Progenitor cell of endocrine pancreas (in vitro differentiated cells): ENCODE measurements at places on chromosomes 1 and 21.

DNA sequence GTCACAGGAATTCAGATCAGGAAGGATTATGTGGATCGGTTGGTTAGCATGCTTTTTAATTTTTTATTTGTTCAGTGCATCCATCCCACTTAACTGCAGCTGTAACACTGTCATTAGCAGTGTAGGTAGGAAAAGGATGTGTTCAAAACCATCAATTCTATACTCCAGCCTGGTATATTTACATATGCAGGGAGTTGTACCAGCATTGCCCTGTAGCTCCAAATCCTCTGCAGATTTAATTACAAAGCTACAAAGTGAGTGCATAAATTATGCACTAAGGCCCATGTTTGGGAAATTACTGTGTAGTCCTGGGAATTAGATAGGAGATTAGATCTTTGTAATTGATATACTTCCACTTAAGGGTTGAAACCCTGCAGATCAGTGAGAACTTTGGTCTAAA, 15.9 kb upstream of the OSBPL9 start:
- DNase-seq: no peak

DNA sequence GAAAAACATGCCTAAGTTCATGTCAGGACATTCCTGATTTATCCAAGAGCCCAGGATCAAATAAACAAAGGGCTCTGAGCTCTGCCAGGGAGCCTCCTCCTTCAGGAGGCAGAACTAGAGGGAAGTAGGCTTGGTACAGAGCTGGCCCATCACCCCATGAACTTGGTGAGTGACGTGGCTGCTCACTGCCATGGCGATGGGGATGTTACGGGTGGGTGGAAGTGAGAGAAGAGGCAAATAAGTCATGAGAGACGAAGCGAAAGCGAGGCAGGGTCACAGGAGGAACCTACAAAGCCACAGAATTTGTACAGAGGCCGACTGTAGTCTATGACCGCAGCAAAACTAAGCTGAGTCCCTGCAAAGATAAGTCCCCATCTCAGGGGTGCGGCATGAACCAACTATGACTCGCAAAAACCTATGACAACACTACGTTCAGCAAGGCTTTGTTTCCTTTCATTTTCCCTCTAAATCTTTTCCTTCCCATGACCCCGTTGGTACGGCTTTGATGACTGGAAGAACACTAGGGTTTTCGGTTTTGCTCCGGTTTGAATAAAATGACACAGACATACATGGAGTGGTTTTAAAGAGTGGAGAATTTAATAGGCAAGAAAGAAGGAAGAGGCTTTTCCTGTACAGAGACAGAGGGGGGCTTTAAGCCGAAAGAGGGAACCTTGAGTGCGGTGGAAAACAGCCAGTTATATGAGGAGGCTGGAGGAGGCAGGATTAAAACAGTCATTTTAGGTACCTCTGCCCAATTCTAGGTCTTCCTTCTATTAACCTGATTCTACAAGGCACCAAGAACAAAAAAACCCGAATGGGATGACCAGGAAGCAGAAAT, 74.1 kb downstream of the CD46 start:
- DNase-seq: no peak

- no peak for DNase-seq
Observed at GRCh38 chr1:113976609-113977278, 2.5 kb upstream of the OLFML3 start.

DNA sequence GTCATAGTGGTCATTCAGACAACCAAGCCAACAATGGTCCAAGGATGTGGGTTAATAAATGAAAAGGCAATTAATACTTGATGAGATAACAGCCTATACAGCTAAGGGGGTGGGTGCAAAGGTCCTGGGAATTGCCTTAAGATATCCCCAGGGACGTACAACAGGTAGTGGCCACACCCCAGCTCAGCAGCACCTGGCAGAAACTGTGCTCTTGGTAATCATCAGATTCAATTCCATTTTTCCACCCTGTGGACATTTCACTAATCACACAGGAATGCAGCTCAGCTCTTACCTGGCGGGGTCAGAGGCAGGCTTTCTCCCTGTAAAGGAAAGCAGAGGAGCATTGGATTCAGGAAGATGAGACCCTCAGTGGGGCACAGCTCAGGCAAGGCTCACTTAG, 32.9 kb downstream of the FCRL5 start:
- DNase-seq: no peak

- DNase-seq: peak; percentile 1
Observed at GRCh38 chr1:47487850-47488450, 50.1 kb downstream of the FOXD2 start.

GRCh38 chr1:94737124-94737998, 82.8 kb upstream of the SLC44A3 start:
- no peak for DNase-seq

DNA sequence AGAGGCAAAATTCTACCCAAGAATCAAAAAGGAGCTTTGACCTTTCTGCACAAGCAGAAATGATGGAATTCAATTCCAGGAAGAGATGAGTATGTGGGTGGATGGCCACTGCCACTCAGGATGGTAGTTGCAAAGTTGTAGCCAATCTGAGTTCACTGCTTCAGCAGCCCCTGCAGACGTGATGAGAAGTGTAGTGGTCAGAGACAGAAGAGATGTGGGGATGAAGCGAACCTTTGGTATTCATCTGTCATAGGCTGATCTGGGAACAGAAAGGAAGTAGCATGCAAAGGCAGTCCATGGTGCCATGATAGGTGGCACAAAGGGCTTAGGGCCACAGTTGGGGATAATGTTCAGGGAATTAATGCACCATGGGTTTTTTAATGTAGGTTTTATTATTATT, 81.1 kb upstream of the PGBD5 start:
- no peak for DNase-seq

- no peak for DNase-seq
Observed at GRCh38 chr1:53550201-53550741, 91.1 kb downstream of the DMRTB1 start.

DNA sequence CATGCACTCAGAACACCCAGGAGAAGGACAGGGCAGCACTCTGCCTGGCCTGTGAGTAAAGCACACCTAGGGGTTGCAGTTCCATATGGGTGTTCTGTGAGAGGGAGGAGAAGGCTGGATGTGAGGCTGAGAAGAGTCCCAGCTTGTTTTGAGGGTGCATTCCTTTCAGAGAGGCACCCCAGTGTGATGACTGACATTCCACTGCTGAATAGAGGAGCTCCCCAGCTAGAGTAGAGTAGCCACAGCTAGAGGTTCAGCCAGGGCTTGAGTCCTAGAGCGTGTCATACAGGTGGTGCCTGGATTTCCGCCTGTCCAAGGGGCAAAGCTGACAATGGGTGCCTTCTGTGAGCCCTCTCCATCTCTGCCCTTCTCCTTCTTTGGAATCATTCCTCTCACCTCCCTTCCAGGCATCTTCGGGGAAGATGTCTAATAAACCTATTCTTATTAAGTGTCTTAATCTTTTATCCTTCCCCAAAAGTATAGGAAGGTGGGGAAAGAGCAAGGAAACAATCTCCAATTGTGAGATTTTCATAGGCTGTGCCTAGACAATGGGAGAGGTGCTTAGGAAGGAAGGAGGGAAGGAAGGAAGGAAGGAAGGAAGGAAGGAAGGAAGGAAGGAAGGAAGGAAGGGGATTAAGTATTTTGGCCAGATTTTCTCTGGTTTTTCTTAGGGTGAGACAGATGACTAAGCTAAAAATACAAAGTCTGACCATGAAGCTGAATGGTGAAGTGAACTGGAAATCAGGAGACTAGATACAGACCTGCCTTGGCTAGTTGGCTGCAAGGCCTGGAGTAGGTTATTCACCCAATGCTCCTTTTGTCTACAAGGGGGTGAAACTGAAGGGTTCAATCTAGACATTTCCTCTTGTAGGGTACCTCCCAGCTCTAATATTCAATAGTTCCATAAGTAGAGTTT, 43.6 kb upstream of the SYT6 start:
- no peak for DNase-seq

DNA sequence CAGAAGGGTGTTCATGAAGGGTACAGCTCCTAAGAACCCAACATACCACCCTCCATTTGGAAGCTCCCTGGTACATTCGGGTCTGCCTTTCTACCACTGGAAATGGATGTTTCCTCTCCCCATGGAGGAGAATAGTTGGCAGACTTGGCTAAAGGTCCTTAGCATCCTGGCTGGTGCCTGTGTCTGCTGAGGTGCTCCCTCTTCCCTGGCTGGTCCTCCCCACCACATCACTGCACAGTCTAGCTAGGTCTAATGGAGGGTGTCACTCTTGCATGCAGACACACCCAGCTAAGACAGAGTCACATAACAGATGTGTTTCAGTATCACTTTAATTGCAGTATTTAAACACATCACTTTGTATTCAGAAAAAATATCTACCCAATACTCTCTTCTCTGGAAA, 24.7 kb downstream of the CD34 start:
- no peak for DNase-seq
